ENCODE measurements at places on chromosomes 5 and 9.

GRCh38 chr9:37511016-37512010 is 25.6 kb downstream of the POLR1E start:
- H3K36me3 ChIP-seq, result peaks cover 15% of the 10 kb centered on the region
- DNase-seq, result no peak
- H3K4me1 ChIP-seq, result no peaks in the 10 kb centered on the region
- H3K4me3 ChIP-seq, result no peak overlapping the region

GRCh38 chr9:90274725-90275124 is 367.9 kb downstream of the DIRAS2 start:
- no peak for DNase-seq
- no peaks in the 10 kb centered on the region for H3K27me3 ChIP-seq
- H3K4me3 ChIP-seq, result no peak overlapping the region
- no peaks in the 10 kb centered on the region for H3K4me1 ChIP-seq

- H3K27me3 ChIP-seq, result peaks cover 2% of the 10 kb centered on the region
- no peak overlapping the region for H3K4me3 ChIP-seq
- H3K4me1 ChIP-seq, result peaks cover 24% of the 10 kb centered on the region
- H3K27ac ChIP-seq, result peak overlapping the region; percentile 47
- no peaks in the 10 kb centered on the region for H3K36me3 ChIP-seq
- no peak for DNase-seq
These were observed 278.1 kb upstream of the TNC start for GRCh38 chr9:115396071-115396529.

- H3K27me3 ChIP-seq, result no peaks in the 10 kb centered on the region
- no peak overlapping the region for H3K4me3 ChIP-seq
- H3K27ac ChIP-seq, result no peak overlapping the region
- DNase-seq, result no peak
These were observed 325.7 kb upstream of the WWC1 start for GRCh38 chr5:167965710-167966109.

DNA sequence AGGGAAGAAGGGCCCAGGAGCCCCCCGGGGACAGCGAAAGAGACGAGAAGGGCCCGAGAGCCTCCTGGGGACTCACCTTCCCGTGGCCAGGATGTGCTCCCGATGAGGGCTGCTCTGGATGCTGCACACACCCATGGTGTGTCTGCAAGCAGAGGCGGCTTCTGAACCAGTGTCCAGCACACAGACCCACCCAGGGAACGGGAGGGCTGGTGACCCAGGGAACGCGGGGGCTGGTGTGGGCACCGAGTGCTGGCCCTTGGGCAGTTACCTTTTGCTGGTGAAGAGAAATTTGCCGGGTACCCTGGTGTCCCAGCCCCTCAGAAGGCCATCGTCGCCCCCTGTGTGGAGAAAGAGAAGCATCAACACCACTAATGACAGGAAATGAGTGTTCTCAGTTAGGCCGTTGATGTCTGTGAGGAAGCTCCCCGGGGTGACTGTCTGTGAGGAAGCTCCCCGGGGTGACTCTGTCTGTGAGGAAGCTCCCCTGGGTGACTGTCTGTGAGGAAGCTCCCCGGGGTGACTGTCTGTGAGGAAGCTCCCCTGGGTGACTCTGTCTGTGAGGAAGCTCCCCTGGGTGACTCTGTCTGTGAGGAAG is 13.2 kb downstream of the MRPL41 start:
- no peaks in the 10 kb centered on the region for H3K27me3 ChIP-seq
- no peaks in the 10 kb centered on the region for H3K4me1 ChIP-seq
- H3K27ac ChIP-seq, result no peak overlapping the region
- no peak for DNase-seq
- H3K4me3 ChIP-seq, result no peak overlapping the region
- peaks cover 27% of the 10 kb centered on the region for H3K36me3 ChIP-seq

DNA sequence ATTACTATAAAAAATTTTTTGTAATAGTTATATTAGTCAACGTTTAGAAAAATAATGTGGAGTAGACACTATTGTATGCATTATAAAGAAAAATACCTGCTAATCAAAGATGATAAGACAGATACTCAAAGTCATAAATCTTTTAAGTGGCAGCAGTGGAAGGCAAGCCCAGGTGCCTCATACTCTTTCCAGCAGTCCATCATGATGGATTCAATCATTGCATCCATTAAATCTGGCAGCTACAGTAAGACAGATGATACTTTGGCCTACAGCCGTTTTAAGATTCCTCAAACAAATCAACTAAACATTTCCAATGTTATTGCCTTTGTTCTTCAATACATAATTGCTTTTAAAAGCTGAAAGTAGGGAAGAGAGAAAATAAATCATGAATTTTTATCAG is 1392.9 kb upstream of the NUDT12 start:
- H3K27me3 ChIP-seq, result no peaks in the 10 kb centered on the region
- no peak overlapping the region for H3K4me3 ChIP-seq
- peaks cover 8% of the 10 kb centered on the region for H3K4me1 ChIP-seq
- H3K27ac ChIP-seq, result no peak overlapping the region
- peaks cover 4% of the 10 kb centered on the region for H3K36me3 ChIP-seq
